ENCODE measurements at places on chromosomes 11 and 22.

DNA sequence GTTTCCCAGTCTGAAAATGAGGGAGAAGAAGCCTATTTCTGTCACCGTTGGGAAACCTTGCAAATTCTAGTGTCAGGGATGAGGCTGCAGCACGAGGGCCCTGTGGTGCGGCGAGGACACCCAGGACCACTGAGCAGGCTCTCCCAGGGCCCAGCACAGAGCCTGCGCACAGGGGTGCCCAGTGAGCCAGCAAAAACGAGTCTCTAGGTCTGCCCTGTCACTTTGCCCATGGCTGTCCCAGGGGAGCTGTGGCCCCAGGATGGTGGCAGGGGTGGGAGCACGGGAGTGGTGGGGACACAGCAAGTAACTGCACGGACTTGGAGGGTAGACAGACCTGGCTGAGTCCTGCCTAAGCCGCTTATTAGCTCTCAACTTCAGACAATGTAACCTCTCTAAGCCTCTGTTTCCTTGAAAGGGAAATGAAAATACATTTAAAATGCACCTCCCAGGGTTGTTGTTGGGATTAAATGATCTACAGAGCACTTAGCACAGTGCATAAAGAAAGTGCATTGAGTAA, 44.2 kb downstream of the DSCAML1 start:
- no peak for DNase-seq

DNA sequence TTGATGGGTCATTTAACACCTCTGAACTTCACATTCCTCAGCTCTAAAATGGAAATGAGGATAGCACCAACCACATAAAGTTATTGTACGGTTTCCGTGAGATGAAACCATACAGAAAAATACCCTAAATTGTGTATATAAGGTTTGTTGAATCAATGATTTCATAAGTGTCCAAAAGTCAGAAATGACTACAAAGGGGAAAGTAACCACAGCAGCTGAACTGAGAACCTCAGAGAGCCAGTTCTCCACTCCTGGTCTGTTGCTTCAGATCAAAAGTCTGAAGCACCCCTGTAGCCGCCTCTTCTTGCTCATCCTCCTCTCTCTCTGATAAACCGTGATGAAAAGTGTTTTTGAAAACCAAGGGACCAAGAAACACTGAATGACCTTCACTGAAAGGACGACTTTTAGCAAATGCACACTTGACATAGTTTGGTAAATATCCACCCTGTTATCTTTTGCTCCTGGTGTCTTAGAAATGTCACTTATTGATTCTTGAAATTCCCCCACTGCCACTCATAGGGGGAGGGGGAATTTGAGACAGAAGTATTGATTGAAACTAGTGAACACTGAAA, 194.5 kb downstream of the NAV2 start:
- no peak for DNase-seq

- DNase-seq = no peak
These were observed 54.6 kb upstream of the SC5D start for GRCh38 chr11:121237686-121238658.

DNA sequence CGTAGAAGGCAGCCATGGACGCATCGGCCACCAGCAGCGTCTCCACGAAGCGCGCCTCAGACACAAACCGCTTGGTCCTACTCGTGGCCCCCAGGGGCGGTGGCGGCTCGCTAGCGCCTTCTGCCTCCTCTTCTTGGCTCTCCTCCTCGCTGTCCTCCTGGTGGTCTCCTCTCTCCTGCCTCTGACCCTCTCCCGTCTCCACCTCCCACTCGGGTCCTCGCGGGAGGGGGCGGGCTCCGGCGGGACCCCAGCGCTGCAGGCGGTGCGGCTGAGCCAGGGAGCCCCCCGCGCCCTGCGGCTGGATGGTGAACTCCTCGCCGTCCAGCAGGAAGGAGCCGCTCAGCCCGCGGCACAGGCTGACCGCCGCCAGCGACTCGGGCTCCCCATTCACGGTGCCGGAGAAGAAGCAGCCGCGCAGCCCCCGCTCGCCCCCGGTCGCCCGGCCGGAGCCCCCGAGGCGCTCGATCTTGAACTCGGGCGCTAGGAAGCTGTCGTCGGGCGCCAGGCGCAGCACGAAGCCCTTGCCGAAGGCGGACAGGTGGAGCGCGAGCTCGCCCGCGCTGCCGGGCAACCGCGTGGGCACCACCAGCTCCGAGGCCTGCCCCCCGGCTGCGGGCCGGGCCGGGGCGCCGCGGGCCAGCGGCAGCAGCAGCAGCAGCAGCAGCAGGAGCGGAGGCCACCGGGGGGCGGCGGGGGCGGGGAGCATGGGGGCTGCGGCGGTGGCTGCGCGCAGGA, 661 bp downstream of the ADAMTS8 start:
- no peak for DNase-seq

DNA sequence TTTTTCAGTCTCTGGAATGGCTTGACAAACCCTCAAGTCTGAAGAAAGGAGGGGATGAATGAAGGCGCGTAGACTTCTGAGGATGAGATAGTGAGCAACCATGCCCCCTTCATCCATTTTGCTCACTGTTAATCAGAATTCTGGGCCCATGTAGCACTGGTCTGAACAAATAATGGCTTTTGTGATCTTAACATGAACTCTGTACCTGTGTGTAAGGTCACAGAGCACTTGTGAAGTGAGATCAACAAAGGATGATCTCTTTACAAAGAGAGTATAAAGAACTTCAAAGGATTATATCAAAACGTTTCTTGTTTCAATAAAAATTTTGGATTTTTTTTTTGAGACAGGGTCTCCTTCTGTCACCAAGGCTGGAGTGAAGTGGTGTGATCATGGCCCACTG, 976.7 kb downstream of the OPCML start:
- DNase-seq = no peak

- peak; percentile 32 for DNase-seq
These were observed 3.8 kb upstream of the PYGM start for GRCh38 chr11:64763526-64764039.

DNA sequence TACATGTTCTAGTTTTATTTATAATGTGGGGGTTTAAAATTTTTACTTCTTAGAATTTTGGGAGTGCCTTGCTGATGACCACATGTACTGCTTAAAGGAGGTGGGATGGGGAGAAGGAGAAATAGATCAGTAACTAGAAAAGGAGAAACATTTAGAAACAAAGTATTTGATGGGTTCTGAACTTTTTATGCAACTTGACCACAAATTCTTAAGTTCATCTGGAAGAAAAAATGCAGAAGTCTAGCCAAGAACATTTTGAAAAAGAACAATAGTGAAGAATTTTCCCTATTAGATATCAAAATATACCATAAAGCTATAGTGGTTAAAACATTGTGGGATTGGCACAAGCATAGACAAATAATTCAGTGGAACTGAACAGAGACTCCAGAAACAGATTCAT, 73.3 kb upstream of the AMPD3 start:
- DNase-seq = no peak

GRCh38 chr11:116037861-116038260, 533.6 kb upstream of the CADM1 start:
- DNase-seq = no peak

DNA sequence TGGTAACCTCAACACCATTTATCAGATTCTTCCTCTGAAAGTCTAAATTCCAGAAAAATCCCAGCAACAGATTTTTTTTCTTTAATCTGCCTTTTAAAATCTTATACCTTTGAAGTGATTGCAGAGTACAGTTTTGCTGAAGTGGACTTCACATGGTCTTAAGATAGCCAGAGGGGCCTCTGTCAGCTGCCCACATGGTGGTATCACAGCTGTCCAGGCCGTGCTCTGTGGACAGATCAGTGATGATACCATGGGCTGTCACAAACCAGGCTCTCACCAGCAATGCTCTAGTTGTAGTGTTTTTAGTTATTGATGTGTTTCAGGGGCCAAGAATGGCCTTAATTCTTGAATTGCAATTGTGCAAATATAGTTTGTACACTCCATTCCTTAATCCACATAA, 44.0 kb downstream of the PARVA start:
- DNase-seq = no peak

DNA sequence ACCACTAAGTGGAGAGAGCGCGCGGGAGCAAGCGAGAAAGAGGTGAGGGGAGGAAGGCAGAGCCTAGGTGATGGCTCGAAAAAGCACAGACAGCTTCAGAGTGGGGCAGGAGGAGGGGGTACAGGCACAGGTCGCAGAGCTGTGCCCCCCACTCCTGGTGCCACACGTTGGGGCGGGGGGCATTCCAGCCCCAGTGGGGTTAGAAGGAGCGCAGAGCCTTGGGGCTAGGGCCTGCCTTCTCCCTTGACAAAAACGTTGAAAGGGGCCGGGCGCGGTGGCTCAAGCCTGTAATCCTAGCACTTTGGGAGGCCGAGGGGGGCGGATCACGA, 41.6 kb upstream of the ISX start:
- no peak for DNase-seq

DNA sequence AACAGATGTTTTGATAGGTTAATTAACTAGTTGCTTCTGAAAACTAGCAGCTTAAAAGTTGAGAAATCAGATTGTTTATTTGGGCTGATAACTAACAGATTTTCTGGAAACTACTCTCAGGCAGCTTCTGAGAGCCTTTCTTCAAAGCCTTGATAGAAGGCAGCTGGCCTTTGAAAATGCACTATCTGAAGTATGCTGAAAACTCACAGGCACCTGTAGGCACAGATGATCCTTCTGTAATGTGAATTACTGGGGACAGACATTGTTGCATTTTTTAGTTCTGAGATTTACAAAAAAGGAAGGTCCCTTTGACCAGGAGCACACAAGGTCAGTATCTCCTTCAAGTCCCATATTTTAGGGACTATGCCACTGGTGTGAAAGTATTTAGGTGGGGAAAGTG, 460.8 kb upstream of the CNTN5 start:
- no peak for DNase-seq

DNA sequence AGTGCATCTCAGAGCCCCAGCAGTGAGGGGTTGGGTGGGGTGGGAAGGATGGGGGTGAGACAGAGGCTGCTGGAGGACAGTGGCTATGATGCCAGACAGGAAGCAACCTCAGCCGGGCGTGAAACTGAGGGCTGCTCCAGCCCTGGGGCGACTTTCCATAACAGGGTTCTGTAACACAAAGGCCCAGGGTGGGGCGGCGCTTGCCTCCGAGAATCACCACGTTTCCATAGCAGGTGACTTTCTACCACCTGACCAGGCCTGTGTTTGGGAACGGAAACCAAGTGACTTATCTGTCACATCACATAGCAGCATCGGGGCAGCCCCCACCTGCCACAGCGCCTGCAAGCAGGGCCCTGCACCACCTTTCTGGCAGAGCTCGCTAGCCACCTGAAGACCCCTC, 85.8 kb downstream of the TRMU start:
- no peak for DNase-seq
